Stomach (tissue), 19 donors: ENCODE measurements at places on chromosomes 5 and 9. TPM values are rescaled to one million over a fixed set of nuclear protein-coding genes. Genes with fewer than 3 reads are reported as not detected.

- no peaks in the 10 kb centered on the region for H3K27me3 ChIP-seq
- peak; percentile 80 for DNase-seq
- H3K36me3 ChIP-seq = no peaks in the 10 kb centered on the region
- peak overlapping the region; percentile 86 for H3K4me3 ChIP-seq
- peak overlapping the region; percentile 98 for H3K27ac ChIP-seq
These were observed 664 bp upstream of the ARSB start for GRCh38 chr5:78985725-78986223.

- no peaks in the 10 kb centered on the region for H3K27me3 ChIP-seq
- no peak for DNase-seq
- peaks cover 61% of the 10 kb centered on the region for H3K4me1 ChIP-seq
- no peak overlapping the region for H3K27ac ChIP-seq
These were observed 10.2 kb downstream of the SPRY4 start for GRCh38 chr5:142314606-142315005.

- H3K36me3 ChIP-seq = no peaks in the 10 kb centered on the region
- H3K4me3 ChIP-seq = no peak overlapping the region
These were observed 44.7 kb upstream of the SLC27A6 start for GRCh38 chr5:128920345-128921215.

SPATA31C2 gene
- not detected for total RNA-seq
